H54 (cell line): ENCODE measurements at places on chromosomes 4 and X.

DNA sequence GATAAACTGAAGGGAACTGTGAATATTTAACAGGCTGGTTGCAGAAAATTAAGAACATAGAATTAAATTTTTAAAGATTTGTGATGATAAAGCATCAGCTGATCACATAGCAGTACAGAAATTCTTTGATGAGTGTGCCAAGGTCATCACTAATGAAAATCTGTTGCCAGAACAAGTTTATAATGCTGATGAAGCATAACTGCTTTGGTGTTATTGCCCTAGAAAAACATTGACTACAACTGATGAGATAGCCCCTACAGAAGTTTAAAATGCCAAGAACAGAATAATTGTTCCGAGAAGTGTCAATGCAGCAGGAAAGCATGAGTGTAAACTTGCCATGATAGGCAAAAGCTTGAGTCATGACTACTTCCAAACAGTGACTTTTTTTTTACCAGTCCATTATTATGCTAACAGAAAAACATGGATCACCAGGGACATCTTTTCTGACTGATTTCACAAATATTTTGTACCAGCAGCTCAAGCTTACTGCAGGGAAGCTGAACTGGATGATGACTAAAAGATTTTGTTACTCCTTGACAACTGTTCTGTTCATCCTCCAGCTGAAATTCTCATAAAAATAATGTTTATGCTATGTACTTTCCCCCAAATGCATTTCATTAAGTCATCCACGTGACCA, 1136.6 kb downstream of the FAT4 start:
- no peak for DNase-seq

DNA sequence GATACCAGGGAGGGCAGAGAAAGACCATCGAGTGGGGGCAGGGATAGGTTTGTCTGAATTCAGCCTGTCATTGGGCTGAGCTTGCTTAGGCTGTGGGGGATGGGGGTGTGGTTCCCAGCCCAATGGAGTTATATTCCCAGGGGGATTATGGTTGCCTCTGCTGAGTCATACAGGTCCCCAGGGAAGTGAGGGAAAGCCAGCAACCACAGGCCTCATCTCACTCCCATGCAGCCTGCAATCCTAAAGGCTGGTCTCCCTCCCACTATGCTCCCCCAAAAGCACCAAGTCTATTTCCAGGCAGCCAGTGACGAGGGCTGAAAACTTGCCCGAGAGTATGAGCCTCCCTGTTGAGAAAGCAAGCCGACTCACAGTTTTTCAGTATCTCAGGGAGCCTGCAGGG, 39.3 kb downstream of the AFM start:
- no peak for DNase-seq

GRCh38 chr4:173025131-173025530, 143.5 kb upstream of the GALNT7 start:
- peak; percentile 26 for DNase-seq

GRCh38 chr4:122884499-122884898, 37.9 kb downstream of the NUDT6 start:
- no peak for DNase-seq
